Left ventricle myocardium inferior (tissue), 1 donor: ENCODE measurements at places on chromosomes 5 and 9.

DNA sequence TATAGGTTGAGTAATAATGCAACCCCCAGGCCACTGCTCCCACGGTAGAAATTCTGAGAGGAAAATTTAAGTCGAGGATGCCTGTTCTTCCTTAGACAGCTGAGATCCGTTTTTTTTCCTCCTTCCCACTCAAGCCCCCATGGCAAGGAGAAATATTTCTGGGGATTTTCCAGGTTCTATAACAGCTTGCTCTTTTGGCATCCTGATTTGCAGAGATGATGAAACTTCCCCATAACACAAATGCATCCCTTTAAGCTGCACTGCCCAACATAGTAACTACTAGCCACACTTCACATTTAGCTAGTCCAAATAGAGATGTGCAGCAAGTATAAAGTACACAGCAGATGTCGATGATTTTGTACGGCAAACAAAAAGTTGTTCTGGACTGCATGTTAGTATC, 32.5 kb upstream of the GNA14 start:
- no peak overlapping the region for H3K27ac ChIP-seq
- DNase-seq = no peak
- H3K36me3 ChIP-seq = no peaks in the 10 kb centered on the region
- no peaks in the 10 kb centered on the region for H3K27me3 ChIP-seq
- no peak overlapping the region for H3K4me3 ChIP-seq
- H3K4me1 ChIP-seq = no peaks in the 10 kb centered on the region

DNA sequence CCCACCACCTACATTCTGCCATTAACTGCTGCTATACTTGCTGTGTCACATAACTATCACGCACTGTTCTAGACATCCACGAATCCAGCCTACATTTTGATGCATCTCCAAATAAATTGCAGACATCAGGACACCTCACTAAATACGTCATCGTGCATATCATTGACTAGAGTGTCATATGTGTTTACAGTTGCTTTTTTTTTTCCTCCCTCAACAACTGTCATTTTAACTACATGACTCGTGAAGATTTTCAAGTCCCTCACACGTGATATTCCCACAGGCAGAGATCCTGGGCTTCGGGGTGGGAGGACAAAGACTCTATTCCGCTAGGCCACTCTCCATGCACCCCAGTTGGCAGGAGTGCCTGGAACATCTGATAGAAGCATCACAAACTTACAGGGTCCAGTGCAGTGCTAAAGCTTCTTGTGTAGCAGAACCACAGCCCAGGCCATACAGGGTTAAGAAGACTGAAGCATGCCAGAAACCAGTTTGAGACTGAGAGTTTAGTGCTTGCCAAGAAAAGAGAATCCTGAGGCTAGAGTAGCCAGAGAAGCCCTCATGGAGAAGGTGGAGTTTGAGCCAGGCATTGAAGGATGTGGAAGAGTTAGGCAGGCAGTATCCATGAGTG, 1.1 kb downstream of the PCYOX1L start:
- no peaks in the 10 kb centered on the region for H3K27me3 ChIP-seq
- H3K4me1 ChIP-seq = peaks cover 17% of the 10 kb centered on the region
- H3K4me3 ChIP-seq = no peak overlapping the region

DNA sequence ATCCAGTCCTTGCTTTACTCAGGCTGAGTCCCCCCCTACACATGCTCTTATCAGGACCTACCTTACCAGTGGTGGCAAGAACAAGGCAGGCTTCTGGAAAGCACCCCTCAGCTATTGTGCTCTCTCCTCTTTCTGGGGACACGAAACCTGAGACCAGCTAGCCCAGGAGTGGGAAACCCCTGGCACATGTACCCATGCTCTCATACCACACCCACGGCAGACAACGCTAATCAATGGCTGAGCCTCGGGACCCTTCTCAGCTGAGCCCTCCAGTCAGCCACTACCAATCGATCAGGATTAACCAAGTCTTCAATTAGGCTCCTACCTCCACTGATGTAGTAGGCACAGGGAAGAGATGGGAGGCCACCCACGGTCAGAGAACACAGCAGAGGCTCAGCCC, 65.1 kb downstream of the VAV2 start:
- no peaks in the 10 kb centered on the region for H3K36me3 ChIP-seq
- no peaks in the 10 kb centered on the region for H3K27me3 ChIP-seq
- peaks cover 6% of the 10 kb centered on the region for H3K4me1 ChIP-seq
- no peak for DNase-seq
- H3K27ac ChIP-seq = no peak overlapping the region

GRCh38 chr5:168798065-168799023, 219.2 kb upstream of the PANK3 start:
- H3K36me3 ChIP-seq = no peaks in the 10 kb centered on the region
- H3K27me3 ChIP-seq = peaks cover 7% of the 10 kb centered on the region
- no peak for DNase-seq
- H3K4me1 ChIP-seq = peaks cover 14% of the 10 kb centered on the region
- no peak overlapping the region for H3K4me3 ChIP-seq

- no peak for DNase-seq
- no peak overlapping the region for H3K27ac ChIP-seq
- no peaks in the 10 kb centered on the region for H3K36me3 ChIP-seq
- H3K4me1 ChIP-seq = no peaks in the 10 kb centered on the region
These were observed 210.1 kb upstream of the SLC24A2 start for GRCh38 chr9:19998823-19999455.

DNA sequence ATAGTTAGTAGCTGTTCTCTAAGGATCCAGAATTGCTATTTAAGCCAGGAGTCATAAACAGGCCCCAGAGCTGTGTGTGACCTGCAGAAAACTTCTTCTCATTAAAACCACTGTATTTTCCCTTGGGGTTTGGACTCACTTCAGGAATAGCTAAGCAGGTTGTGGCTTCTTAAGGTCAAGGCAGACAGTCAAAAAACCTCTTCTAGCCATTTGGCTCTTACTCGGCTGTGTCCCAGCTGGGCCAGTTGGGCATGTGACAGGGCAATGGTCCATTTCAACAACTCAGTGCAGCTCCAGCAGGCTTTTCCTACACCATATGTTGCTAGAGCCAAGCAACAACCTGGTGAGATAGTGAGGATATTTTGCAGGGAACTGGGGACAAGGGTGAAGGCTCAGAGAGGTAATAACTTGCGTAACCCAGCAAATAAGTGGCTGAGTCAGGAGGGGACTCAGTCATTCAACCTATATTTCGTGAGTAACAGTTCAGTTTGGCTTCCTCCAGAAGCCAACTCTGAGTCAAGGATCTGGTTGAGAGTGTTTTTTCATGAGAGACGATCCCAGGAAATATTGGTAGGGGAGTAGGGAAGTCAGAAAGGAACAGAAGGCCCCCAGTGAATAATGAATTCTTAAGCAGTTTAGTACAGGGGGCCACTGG, 115.4 kb upstream of the PPP2R2B start:
- no peaks in the 10 kb centered on the region for H3K36me3 ChIP-seq
- no peaks in the 10 kb centered on the region for H3K4me1 ChIP-seq
- H3K27me3 ChIP-seq = no peaks in the 10 kb centered on the region
- no peak for DNase-seq
- no peak overlapping the region for H3K4me3 ChIP-seq
- no peak overlapping the region for H3K27ac ChIP-seq

DNA sequence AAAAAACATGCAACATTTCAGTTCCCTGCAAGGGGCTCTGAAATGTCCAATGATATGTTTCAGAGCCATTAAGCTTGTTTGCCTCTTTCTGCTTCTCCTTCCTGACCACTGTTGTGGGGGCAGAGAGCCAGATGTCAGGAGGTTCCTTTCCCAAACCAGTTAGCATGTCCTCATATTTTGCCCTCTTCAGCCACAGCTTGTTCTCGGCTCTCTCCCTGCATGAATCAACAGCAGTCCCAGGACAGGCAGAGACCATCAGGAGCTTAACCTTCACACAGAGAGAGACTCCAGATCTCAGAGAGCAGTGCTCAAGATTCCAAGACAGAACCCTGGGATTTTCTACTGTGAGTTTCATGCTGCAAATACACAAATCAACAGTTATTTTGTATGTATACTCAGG, 218.5 kb downstream of the COMMD10 start:
- no peak overlapping the region for H3K27ac ChIP-seq
- no peak overlapping the region for H3K4me3 ChIP-seq
- DNase-seq = no peak
- H3K27me3 ChIP-seq = no peaks in the 10 kb centered on the region

- no peak overlapping the region for H3K4me3 ChIP-seq
- no peaks in the 10 kb centered on the region for H3K27me3 ChIP-seq
- H3K36me3 ChIP-seq = no peaks in the 10 kb centered on the region
- DNase-seq = no peak
- peaks cover 7% of the 10 kb centered on the region for H3K4me1 ChIP-seq
These were observed 68.7 kb downstream of the KCNN2 start for GRCh38 chr5:114430532-114430931.
